ENCODE measurements at places on chromosomes 4 and X.

GRCh38 chr4:146790515-146790914 lies 151.8 kb downstream of the POU4F2 start:
- DNase-seq: no peak

- DNase-seq: no peak
Measured at GRCh38 chrX:1781766-1782165, 166.9 kb downstream of the ASMT start.

DNA sequence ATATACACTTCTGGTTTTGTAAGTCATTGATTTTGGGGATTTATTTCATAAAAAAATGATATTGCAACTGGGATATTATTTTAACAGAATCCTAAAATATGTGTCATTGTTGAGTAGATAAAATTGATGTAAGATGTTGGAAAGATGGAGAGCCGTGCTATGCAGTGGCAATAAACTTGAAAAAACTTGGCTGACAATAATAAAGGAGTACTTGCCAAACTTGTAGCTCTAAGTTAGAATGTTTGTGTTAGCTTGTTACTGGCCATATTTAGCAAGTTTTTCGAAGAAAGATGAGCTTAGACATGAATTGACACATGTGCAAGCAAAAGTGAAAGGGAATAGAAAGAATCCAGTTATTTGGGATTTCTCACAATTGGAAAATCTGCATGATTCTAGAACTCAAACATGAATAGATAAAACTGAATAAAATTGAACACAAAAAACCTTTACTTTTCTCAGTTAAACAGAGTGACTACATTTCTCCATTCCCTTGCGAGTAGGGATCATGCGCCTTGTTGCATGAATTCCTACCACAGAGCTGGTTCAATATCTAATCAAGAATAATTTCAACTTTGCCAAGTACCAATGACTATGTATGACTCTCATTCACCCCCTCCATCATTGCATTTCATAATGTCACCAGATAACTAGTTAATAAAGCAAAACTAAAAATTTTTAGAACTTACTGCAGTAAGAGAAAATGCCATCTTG lies 327.8 kb downstream of the CAMK2D start:
- DNase-seq: no peak

- no peak for DNase-seq
Measured at GRCh38 chr4:110347805-110348204, 128.2 kb upstream of the ENPEP start.

- no peak for DNase-seq
Measured at GRCh38 chr4:25890571-25891485, 23.2 kb upstream of the SMIM20 start.

DNA sequence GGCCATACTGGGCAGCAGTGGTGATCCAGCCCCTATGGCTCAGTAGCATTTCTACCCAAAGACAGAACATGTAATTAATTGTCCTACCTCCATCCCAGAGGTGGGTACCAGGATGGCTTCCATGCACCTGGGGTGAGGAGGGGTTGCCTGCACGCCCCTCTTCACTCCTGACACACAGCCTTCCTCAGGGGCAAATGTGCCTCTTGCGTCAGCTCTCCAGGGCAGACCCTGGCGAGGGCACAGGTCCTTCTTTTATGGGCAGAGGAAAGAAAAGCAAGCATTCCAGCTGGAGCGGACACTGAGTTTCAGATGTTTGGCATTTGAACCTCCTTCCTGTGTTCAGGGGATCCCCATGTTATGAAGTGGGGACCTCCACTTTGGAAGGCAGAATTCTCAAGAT lies 95.6 kb downstream of the PHKA2 start:
- DNase-seq: no peak

All from AML-193 (cell line).